Activated CD4-positive, alpha-beta T cell treated with anti-CD3 and anti-CD28 coated beads, Interleukin-2, amount 10 ng/mL, durations not matched to agents 24 days and 14 days (primary cell): ENCODE measurements at places on chromosomes 5 and 9. TPM values are rescaled to one million over a fixed set of nuclear protein-coding genes. Genes with fewer than 3 reads are reported as not detected.

HDHD3 gene
- 16.5 and 17.8 TPM in 2 replicates for total RNA-seq

- DNase-seq: no peak
Measured at GRCh38 chr5:117942861-117943519, 1045.4 kb downstream of the DTWD2 start.

CCDC192 gene
- not detected in 2 replicates for total RNA-seq

DNA sequence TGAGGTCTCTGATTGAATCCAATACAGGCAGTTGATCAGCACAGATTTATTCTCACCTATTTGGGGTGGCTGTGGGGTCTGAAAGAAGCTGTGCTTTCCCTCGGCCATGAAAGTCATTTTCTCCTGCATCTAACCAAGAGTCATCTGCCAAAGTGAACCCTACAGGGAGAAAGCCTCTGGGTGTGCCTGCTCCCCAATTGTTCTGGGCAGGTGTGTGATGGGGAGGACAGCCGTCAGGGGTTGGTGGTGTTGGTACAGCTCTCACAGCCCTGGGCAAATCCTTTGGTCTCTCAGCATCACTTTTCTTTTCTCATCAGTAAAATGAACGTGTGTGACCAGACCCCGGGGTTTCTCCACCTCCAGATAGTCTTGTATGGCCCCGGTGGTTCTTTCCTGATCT, 2.5 kb downstream of the PHF2 start:
- no peak for DNase-seq

DNA sequence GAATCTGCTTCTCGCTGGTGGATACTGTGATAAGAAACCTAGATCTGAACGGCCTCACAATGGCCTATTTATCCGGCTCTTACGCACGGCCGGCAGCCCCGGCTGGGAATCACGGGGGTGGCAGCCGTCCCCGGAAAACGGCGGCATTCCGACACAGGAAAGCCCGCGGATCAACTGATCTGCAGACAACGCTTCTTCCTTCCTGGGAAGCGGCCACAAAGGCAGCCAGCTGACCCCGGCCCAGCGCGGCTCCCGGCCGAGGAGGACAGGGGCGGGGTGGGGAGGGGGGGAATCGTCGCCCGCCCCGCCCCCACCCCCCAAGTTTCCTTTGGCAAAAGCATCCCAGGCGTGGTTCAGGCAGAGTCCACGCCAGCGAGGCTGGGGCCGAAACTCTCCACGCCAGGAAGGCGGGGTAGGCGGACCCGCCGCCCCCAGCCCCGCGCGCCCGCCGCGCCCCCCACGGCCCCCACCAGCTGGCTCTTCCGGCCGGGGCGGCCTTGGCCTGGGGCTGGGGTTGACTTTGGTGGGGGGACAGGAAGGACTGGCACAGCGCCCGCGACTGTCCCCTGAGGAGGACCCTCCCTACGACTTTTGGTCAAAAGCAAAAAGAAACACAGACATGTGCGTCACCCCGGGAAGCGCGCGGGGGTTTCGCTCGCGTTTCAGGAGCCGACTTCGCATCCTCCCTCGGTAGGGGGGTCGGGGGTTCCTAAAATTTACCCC, 247.7 kb upstream of the ANKRD55 start:
- peak; percentile 74 for DNase-seq
